ENCODE measurements at places on chromosomes 7 and 10.

- DNase-seq: no peak
Observed at GRCh38 chr7:155477476-155477875, 19.5 kb downstream of the EN2 start.

DNA sequence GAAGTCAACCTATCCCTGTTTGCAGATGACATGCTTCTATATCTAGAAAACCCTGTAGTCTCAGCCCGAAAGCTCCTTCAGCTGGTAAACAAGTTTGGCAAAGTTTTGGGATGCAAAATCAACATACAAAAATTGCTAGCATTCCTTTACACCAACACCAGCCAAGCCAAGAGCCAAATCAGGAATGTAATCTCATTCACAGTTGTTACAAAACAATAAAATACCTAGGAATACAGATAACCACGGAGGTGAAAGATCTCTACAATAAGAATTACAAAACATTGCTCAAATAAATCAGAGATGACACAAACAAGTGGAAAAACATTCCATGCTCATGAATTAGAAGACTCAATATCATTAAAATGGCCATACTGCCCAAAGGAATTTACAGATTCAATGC, 50.4 kb upstream of the ZNF365 start:
- DNase-seq: no peak

GRCh38 chr10:10794791-10795191, 222.9 kb upstream of the CELF2 start:
- DNase-seq: no peak

DNA sequence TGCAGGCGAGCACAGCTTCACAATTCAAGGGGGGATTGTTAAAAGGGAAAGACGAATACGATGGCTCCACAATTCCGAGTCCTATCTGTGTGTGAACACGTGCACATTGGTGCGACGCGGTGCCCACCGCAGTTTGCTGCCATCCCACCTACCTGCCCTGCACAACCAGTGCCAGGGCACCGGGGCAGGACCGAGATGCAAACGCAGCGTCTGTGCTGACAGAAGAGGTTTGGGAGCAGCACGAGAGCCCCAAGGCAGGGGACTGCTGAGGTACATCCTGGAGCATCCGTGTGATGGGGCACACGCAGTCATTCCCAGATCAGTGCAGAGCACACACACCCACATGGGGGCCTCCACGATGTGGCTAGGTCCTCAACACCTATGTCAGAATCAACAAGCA, 221.3 kb downstream of the DNAJB6 start:
- no peak for DNase-seq

DNA sequence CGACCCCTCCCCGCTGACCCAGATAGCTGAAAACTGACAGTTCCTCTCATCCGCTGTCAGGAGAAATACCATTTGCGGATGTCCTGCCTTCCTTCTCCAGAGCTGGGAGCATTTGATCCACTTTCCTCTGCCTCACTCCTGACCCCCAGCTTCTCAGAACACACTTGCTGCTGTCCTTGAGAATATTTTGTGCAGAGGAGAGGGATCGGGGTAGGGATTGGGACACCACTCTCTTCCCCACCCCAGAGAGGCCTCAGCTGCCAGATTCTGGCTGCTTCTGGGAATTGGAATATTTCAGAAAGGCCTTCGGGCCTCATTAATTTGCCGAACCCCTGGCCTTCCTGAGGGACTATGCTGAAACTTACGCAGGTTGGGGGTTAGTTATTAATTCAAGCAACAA, 97.0 kb downstream of the C10orf105 start:
- DNase-seq: no peak

DNA sequence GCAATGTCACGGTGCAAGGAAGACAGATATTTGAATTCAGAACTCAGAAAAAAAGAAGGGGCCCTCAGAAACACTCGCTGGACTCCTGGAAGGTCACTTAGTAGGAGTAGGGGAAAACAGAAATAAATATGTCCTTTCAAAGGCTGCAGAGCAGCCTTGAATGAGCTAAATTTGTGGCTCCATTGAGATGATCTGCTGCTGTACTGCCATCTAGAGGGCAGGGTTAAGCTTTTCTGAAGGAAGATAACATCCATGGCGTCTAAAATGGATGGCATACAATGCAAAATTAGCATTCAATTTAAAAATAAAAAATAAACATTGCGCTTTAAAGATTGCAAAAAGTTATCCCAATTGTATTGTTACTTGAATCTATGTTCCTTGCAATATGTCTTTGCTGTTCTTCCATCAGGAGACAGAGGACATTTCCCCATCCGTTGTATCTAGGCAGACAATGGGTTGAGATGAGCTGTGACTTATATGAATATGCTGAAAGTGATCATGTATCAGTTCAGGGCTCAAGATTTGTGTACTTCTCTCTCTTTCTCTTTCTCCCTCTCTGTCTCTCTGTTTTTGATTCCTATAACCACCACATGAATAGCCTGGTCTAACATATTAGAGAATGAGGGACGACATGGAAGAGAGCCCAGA, 642.2 kb downstream of the SH2D4B start:
- DNase-seq: no peak

DNA sequence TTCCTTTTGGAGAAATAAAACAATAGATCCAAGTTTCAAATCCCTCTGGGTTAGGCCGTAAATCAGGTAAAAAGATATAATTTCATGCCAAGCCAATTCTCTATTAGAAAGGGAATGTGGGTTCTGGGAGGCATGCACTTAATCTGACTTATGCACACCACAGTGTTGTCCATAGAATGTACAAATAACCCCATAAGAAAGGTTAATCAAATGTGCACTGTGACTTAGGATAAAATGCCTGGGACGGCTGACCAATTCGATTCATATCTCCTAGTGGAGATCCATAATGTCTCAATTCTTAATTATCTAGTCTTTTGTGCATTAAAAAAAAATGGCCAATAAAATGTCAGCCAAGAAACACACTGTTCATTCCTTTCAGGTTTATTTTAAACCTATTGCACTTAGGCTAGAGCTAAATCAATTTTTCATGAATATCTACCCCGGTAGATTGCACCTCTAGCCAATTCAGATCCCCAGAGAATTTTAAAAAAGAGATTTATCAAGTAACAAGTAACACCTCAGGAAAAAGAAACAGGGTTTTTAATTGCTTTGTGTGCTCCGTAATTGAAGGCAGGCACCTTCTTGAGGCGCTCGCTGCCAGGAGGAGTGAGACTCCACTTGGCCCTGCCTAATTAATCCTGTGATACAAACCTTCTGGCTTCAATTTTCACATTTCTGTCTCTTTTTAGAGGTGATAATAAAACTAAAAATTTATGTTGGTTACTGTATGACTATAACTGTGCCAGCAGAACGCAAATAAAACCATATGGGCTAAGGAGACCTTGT, 265.1 kb downstream of the ETV1 start:
- no peak for DNase-seq

- no peak for DNase-seq
Observed at GRCh38 chr10:126997801-126998590, 92.8 kb downstream of the DOCK1 start.

GRCh38 chr10:61181832-61182231, 237.8 kb upstream of the RHOBTB1 start:
- no peak for DNase-seq

- DNase-seq: no peak
Observed at GRCh38 chr7:94507462-94507861, 2.1 kb upstream of the CASD1 start.
